ENCODE measurements at places on chromosomes 1 and 21. TPM values are rescaled to one million over a fixed set of nuclear protein-coding genes. Genes with fewer than 3 reads are reported as not detected.

The KCND3 gene
- total RNA-seq, result under 0.01 TPM

The TNFSF4 gene
- 19.7 TPM for total RNA-seq

The TMEM9 gene
- total RNA-seq, result 76.7 TPM

The HMGCS2 gene
- total RNA-seq, result not detected

The PRKCZ gene
- 2.8 TPM for total RNA-seq

The KCNA3 gene
- under 0.01 TPM for total RNA-seq

The CITED4 gene
- 0.28 TPM for total RNA-seq

The PRELP gene
- not detected for total RNA-seq

The NOS1AP gene
- total RNA-seq, result 0.18 TPM

The SLC9C2 gene
- not detected for total RNA-seq

The SLC25A34 gene
- total RNA-seq, result under 0.01 TPM

The LCE2B gene
- not detected for total RNA-seq

The B3GALT2 gene
- 5.8 TPM for total RNA-seq

The FCAMR gene
- total RNA-seq, result not detected

The KLHDC8A gene
- total RNA-seq, result not detected

The NPHS2 gene
- total RNA-seq, result not detected

The SYNC gene
- 103 TPM for total RNA-seq

The LIPI gene
- total RNA-seq, result not detected

The UBXN10 gene
- not detected for total RNA-seq

The MTARC1 gene
- total RNA-seq, result 0.28 TPM

The CFAP141 gene
- total RNA-seq, result not detected

The CNTN2 gene
- total RNA-seq, result 0.28 TPM

The NCSTN gene
- total RNA-seq, result 60.2 TPM

The CBR3 gene
- total RNA-seq, result 12.8 TPM

The TTC34 gene
- under 0.01 TPM for total RNA-seq

The CD5L gene
- not detected for total RNA-seq

The LGR6 gene
- not detected for total RNA-seq

The TRAF3IP3 gene
- total RNA-seq, result not detected

The MANEAL gene
- 0.28 TPM for total RNA-seq

The DRAXIN gene
- under 0.01 TPM for total RNA-seq

The FAM229A gene
- total RNA-seq, result 0.36 TPM

The CSRP1 gene
- 1,861 TPM for total RNA-seq

The AQP10 gene
- not detected for total RNA-seq

The HAO2 gene
- not detected for total RNA-seq

The CNR2 gene
- not detected for total RNA-seq

The OR2L8 gene
- total RNA-seq, result not detected

The LAMB3 gene
- total RNA-seq, result 0.72 TPM

The PIGR gene
- not detected for total RNA-seq

The ACTN2 gene
- total RNA-seq, result under 0.01 TPM

The OR2M3 gene
- not detected for total RNA-seq

The LEFTY1 gene
- total RNA-seq, result not detected

The POMGNT1 gene
- total RNA-seq, result 54.8 TPM

The LCE1C gene
- total RNA-seq, result not detected

The IRF6 gene
- 2.9 TPM for total RNA-seq

The KRTAP7-1 gene
- not detected for total RNA-seq

The DDAH1 gene
- total RNA-seq, result 94.5 TPM

The DCST1 gene
- total RNA-seq, result not detected

The GPR52 gene
- 0.90 TPM for total RNA-seq

The EXTL2 gene
- total RNA-seq, result 27.6 TPM

Data from IMR-90 (cell line).